ENCODE measurements at places on chromosomes 16 and 17. TPM values are rescaled to one million over a fixed set of nuclear protein-coding genes. Genes with fewer than 3 reads are reported as not detected.

GRCh38 chr17:83132251-83133081 is 53.1 kb downstream of the METRNL start:
- no peak for DNase-seq

Gene SLC13A2
- not detected for total RNA-seq

DNA sequence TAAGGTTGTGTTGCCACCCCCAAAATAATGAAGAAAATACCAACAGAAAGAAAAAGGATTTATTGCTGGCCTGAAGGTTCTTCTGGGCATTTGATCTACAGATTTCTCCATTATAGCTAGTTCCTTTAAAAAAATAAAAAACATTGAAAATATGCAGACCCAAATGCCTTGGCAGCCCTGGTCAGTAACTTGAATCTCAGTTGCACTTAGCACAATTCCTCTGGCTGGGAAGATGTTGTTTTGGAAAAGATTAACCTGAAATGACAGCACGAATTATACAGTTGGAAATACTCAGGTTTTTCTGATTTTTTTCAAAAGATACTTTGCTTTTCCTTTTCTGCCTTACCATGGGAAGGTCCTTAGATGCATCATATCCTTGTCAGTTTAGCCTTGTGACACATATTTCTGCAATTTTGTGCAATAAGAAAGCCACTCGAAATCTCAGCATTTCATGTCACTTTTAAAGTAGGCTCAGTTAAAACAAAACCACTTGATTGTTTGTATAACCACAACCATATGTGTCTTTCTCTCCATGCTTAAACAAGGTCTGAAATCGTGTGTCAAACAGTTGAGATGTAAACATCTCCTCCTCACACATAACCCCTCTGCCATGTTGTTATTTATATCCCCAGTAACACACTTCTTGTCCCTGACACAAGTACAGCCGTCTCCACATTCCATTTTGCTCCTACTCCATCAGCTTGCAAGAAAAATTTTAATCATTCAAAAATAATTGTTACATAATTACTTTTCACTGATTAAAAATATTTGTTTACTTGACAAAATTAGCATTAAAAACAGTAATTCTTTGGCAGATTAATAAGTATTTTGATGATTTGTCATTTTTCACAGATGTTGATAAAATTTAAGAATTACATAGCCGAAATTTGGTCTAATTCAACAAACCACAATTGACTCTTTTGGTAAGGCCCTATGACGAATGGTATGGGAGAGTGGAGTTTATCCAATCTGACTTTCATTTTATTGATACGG is 61.1 kb downstream of the SIAH1 start:
- DNase-seq, result peak; percentile 16

DNA sequence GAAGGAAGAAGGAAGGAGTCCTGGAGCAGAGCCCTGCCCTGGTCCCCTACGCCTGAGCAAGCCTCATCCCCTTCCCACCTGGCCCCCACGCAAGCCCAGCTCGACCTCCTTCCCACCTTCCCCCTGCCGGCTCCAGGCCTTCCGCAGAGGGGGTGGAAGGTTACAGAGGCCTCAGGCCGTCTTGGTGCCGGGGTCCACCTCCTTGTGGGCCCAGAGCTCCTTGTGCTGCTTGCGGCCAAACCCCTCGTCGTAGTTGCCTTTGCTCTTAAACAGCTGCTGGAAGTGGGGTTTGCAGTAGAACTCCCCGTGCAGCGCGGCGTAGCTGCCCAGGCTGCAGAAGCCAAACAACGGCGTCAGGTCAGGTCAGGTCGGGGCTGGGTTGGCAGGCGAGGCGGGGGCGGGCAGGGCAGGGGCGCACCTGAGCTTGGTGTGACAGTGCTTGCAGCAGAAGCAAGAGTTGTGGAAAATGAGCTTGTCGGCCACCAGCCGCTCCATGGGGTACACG is 1.5 kb downstream of the LIMD2 start:
- no peak for DNase-seq

DNA sequence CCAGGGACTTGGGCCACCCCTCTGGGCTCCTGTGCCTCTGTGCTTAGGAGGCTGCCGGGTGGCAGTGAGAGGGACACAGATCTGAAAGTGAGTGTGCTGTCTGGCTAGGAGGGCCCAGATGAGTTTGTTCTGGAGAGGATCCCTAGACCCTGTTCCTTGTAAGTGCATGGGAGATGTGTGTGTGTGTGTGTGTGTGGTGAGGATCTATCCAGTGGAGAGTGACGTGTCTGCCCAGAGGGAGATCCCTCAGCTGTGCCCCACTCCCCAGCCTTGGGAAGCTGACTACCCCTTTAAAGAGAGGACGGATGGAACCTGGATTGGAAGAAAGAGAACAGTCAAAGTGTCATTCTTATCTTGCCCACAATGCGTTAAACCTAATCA is 25.5 kb upstream of the CDC42EP4 start:
- DNase-seq, result no peak

DNA sequence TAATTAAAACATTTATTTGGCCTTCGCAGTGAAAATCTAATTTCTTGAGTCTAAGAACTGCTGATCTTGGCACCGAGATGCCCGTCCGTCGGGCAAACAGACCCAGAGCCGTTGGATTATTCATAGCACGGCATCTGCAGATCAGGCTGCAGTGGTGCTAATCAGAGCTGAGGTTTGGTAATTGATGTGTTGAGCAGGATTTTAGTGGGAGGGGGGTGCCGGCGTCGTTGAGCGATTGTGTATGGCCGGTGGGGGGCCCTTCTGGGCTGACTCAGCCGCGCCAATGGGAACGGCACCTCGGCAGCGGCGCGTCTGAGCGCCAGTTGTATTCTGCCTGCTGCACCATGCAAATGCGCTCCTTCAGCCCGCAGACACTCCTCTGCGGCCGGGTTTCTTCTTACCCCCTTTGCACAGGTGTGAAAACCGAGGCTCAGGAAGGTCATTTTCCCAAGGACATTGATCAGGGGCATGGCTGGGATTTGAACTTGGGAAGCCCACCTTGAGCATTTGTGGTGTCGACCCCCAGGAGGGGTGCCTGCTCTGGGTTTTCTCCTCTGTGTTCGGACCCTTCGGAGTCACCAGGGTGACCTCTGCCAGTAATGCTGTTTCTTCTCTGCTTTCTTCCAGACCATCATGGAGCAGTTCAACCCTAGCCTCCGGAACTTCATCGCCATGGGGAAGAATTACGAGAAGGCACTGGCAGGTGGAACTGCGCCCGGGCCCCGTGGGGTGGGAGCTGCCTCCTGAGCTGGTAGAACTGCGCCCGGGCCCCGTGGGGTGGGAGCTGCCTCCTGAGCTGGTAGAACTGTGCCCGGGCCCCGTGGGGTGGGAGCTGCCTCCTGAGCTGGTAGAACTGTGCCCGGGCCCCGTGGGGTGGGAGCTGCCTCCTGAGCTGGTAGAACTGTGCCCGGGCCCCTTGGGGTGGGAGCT is 18.4 kb downstream of the BAIAP2 start:
- DNase-seq, result no peak

DNA sequence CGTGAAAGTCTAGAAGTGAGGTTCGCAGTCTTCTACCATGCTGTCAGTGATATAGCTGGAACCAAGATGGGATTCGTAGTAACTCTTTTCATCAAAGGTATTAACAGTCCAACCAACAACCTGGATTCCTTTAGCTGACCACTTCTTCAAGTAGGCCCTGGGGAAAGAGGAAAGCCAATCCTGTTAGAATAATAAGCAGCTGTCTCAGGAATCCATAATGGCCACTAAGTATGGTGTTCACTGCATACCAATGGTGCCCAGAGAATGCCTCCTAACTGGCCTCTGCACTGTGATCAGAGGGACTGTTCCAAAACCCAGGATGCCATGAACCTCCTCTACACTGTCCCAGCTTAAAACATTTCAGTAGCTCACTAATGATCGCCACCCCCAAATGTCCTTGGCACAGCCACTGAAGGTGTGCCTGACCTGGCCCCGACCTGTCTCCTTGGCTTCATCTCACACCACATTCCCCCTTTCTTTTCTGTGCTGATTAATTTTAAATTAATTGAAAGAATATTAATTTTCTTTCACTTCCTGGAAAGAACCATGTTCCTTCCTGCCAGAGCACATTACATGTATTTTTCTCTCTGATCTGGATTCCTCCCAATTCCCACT is 18.3 kb downstream of the GDE1 start:
- no peak for DNase-seq

DNA sequence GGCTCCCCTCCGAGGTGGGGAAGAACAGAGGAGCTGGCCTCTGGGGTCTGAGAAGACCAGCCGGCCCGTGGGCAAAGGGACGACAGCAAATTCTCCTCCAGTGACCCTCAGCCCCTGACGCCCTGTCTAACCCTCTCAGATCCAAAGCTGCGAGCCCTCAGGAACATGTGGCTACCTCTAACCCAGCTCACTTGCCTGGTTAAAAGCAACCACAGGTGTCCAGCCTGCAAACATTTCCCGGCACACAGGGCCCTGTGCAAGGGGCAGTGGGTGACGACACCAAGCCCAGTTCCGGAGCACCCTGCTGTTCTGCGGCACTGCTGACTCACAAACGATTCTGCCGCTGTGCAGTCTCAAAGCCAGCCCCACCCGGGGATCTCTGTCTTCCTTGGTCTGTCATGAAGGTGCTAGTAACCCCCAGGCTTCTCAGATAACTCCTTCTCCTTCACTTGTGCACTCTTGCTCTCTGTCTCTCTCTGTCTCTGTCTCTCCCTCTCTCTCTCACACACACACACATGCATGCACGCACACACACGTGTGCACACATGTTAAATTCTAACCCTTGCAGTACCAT is 23.0 kb downstream of the WNT3 start:
- DNase-seq, result no peak

Gene TMEM220
- 5.0 TPM for total RNA-seq

DNA sequence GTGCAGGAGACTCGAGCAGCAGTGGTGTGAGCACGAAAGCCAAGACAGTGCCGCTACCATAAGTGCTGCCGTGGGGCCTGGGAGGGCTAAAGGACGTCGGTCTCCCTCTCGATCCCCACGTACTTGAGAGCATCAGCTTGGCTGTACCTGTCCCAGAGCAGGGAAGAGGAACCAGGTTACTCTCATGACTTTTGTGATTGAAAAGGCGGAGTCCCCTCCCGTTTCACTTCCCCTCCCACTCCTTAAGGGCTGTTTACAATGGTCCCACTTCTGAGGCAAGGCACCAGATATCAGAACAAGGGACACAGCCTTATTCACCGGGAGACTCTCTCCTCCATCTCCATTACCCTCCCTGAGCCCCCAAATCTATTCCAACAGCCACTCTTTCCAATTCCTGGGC is 20.1 kb downstream of the CNTNAP1 start:
- no peak for DNase-seq

DNA sequence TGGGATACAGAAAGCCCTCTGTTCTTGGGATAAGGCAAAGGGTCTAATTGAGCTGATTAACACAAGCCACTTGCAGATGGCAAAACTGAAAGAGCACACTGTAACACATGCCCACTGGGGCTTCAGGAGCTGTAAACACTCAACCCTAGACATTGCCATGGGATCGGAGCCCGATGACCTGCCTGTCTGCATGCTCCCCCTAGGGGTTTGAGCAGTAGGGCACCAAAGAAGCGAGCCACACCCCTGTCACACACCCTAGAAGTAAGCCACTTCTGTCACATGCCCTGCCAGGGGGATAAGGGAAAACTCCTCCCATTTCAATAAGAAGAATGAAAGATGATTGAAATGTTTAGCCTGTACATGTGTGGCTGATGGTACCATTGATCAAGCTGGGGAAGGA is 81.3 kb upstream of the IRX6 start:
- no peak for DNase-seq

Gene CFAP97D1
- not detected for total RNA-seq

Gene SPIRE2
- total RNA-seq, result 1.7 TPM

- DNase-seq, result no peak
These were observed 297.0 kb downstream of the MAP2K6 start for GRCh38 chr17:69711541-69711940.

DNA sequence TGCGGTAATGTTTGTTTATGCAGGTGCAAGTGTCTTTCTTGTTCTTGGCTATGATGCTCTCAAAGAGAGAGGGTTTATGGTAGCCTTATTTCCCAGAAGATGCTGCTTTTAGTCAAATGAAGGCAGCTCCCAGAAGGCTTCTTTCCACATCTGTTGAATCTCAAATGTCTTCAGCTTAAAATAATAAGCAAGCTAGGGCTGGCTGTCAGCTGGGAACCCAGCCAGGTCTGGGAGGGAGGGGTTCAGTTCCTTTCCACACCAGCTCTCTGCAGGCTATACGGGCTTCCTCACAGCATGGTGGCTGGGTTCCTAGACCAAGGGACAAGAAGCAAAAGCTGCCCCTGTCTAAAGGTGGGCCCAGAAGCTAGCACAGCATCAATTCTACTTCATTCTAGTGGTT is 47.4 kb upstream of the ATF7IP2 start:
- DNase-seq, result no peak

DNA sequence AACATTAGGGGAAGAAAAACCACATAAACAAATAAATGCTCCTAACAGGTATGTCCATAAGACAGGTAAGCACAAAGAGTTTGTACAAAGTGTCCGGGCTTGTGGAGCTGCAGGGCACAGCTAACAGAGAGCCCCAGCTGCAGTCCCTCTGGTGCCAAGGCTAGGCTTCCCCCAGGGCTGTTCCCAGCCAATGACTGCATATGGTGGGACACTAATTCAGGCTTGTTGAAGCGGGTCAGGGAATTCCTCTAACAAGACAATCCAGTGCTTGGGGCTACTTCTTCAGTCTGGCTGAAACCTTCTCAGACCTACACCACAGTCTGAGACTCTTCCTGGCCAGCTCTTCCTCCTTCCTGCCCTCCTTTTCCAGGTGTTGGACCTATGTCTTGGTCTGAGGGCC is 51.7 kb upstream of the ALDH3A1 start:
- no peak for DNase-seq

Gene DRC3
- total RNA-seq, result 0.88 TPM

- no peak for DNase-seq
These were observed 4.0 kb downstream of the LIMD2 start for GRCh38 chr17:63695889-63696288.

- DNase-seq, result no peak
These were observed 16.6 kb downstream of the TUBD1 start for GRCh38 chr17:59876107-59876506.

DNA sequence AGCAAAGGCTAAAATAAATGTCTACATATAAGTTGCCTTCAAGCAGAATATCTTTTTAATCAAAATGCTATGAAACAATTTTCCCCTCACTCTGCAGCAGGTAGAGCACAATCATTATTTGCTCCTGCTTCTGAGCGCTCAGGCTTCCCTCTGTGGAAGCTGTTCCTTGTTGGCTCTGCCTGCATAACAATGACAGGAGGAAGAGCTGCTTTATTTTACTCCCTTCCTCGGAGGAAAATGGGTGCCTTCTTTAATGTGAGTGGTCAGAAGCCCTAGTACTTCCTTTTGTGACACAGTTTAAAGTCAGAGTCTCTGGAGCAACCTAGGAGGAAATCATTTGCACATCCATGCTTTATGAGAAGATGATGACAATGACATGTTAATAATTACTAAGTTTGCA is 492.1 kb downstream of the CDH8 start:
- DNase-seq, result no peak

Gene SLC6A2
- total RNA-seq, result not detected

All from HFFc6 (cell line).